Stimulated activated CD4-positive, alpha-beta T cell treated with anti-CD3 and anti-CD28 coated beads, TNF-alpha, amount 100 ng/mL, for 24 hours (primary cell): ENCODE measurements at places on chromosomes 6 and 20.

GRCh38 chr6:119171088-119171841, 92.8 kb upstream of the FAM184A start:
- DNase-seq, result no peak

- DNase-seq, result no peak
Observed at GRCh38 chr6:120965814-120966213, 368.5 kb downstream of the TBC1D32 start.

DNA sequence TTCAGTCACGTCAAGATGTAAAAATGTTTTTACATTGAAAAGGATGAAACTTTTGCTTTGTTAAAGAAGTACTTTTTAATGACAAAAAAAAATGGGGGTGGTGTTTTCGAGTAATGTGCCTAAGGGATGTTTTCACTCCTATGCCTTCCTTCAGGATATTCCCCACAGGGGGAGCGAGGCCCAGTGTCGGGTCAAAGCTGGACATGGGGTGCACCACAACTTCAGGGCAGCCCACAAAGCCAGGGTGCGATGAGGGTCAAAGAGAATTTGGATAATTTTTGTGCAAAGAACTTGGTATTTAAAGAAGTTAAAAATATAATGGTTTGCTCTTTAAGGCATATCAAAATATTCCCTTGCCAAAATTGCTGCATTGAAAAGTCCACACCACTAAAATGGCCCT, 247.8 kb downstream of the KCNQ5 start:
- DNase-seq, result no peak

DNA sequence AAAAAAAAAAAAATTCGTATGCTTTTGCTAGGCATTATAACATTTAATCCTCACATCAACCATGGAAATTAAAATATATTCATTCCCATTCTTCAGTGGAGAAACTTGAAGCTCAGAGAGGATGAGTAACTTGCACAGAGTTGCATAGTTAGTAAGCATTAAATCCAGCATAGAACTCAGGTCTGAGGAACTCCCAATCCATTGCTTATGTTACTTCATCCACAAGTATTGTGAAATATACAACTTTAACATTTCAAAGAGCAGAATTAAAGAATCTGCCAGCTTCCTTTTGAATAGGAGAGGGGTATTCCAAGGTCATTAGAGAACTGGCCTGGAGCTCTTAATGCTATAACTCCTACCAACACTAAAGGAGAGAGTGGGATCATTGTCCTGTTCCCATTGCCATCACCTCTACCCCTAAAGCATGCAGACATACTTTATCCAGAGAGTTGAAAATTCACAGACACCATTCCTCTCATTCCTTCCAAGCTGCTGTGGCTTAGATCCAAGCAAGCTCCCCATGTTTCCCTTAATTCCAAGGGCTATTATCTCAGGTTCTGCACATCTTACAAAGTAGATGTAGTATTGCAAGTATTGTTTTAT, 91.9 kb downstream of the FLRT3 start:
- DNase-seq, result no peak
